Substantia nigra (tissue), 51 donors: ENCODE measurements at places on chromosomes 2 and 18.

DNA sequence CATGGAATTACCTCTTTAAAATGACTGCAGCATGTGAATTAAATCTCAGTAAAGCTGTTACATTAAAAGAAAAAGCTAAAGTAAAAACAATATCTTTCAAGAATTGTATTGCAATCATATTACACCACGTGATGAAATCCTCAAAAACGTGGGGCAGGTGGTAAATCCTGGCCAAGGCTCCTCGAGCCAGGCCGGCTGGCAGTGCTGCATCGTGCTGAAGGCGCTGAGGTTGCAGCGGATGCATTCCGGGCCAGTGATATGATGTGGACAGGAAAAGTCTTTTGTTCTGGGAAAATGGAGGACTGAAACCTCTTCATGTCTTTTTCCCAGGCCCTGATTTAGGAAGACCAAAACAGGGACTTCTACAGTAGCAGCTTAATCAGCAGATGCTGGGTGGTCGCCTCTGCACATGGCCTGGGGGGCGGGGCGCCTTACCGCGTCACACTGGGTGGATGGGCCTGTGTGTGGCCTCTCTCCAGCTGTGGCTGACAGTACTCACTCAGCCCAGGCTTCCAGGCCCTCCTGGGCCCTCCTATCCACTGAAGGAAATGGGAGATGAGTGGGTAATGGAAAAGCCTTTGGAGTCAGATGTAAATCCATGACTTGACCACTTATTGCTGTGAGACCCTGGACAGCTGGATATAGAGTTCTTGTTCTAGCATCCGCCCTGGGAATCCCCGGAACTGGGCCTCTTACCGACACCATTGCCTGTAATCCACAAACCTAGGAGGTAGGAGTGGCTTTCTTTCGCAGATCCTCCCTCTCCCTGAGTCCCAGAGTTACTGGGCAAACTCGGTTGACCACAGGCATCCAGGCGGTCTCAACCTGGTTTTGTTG lies 45.1 kb downstream of the PROC start:
- DNase-seq = no peak

- DNase-seq = no peak
These were observed 50.2 kb downstream of the TGOLN2 start for GRCh38 chr2:85277416-85278158.

GRCh38 chr2:44330801-44331200 lies 30.5 kb downstream of the PREPL start:
- no peak for DNase-seq

GRCh38 chr2:67880291-67880761 lies 182.5 kb downstream of the C1D start:
- DNase-seq = no peak

- DNase-seq = no peak
These were observed 129.0 kb downstream of the ICOS start for GRCh38 chr2:204065566-204065965.

- DNase-seq = no peak
These were observed 263.0 kb upstream of the TRIB2 start for GRCh38 chr2:12453731-12454130.

DNA sequence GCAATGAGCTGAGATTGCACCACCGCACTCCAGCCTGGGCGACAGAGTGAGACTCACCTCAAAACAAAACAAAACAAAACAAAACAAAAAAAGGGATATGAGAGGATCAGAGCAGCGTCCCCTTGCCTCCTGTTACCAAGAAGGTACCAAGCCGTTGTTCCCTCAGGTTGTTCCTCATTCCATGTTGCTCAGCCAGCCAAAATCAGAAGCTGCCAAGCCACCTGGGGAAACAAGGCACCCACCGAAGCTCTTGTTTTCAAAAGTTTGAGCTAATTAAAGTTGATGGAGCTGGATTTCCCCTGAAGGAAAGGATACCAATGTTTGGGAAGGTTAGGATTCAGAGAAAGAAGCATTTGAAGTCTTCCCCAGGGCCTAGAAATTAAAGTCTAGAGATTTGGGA lies 21.8 kb upstream of the STEAP3 start:
- DNase-seq = no peak

GRCh38 chr2:228802181-228803071 lies 468.7 kb downstream of the PID1 start:
- no peak for DNase-seq

GRCh38 chr2:28717339-28717758 lies 34.3 kb upstream of the PPP1CB start:
- DNase-seq = no peak

- no peak for DNase-seq
These were observed 4.5 kb downstream of the STK25 start for GRCh38 chr2:241503776-241504392.

DNA sequence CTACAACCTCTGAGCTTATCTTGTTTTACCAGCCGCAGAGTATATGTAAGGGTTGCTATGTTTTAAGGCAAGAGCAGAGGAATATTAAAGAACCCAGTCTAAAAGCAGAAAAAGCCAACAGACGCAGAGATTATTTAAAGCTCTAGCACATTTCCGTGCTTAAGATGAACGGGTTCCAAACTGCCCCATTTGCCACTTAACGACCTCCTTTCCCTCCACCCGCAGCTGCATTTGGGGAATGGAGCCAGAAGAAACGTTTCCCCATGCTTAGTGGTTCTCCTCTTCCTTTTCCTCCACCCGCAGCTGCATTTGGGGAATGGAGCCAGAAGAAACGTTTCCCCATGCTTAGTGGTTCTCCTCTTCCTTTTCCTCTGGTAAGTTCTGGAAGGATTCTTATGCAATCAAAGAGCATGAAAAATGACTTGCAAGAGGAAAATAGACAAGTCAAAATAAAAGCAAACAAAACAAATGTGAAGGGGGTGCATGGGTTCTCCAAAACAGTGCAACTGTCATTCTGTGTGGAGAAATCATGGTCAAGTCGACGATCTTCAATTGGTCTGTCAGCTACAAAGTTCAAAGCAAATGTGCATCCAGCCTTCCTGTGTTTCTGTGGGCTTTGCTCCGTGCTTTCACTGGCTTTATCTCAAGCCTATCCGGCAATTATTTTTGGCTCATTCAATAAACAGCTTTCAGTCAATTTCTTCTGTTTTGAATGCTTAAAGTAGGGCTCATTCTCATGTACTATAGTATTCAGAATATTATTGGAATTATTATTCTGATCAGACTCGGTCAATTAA lies 57.8 kb downstream of the DIPK1C start:
- no peak for DNase-seq

GRCh38 chr18:70256184-70256583 lies 32.7 kb upstream of the SOCS6 start:
- no peak for DNase-seq
